ENCODE measurements at places on chromosomes 5 and 9. TPM values are rescaled to one million over a fixed set of nuclear protein-coding genes. Genes with fewer than 3 reads are reported as not detected.

Gene PCDHB7
- 0.37 TPM for total RNA-seq

GRCh38 chr9:16023446-16023845 is 470.6 kb downstream of the CCDC171 start:
- no peak for DNase-seq

DNA sequence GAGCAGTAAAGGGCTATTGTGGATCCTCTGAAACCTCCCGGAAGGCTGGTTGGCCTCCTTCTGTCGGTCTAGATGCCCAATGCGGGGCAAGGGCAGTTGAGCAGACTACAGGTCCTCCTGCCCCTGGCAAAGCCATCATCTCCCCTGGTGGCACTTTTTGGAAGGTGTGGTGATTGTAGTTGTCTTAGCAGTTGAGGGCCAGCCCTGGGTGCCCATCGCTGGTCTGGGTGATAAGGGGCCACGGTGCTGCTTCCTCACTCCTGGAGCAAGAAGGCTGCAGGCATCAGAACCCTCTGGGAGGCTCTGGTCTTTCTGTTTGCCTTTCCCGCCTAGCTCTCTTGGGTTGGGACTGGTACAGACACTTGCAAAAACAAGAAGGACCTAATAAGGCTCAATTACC is 63.8 kb downstream of the CYSTM1 start:
- no peak for DNase-seq

DNA sequence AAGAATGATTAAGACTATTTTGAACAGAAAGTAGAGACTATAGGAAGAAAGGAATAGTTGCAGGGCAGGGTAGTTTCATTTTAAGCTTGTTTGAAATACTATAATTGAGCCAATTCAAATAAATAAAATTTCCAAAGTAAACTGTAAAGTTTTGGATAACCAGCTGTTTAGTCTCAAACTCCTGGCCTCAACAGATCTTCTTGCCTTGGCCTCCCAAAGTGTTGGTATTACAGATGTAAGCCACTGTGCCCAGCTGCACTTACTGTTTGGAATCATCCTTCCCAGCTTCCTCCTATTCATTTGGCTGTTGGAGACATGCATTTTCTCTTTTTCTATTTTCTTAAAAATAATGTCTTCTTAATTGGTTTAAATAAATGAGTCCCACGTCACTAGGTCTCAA is 231.0 kb downstream of the NNT start:
- no peak for DNase-seq

- no peak for DNase-seq
Measured at GRCh38 chr9:71479621-71480020, 288.7 kb downstream of the CEMIP2 start.

DNA sequence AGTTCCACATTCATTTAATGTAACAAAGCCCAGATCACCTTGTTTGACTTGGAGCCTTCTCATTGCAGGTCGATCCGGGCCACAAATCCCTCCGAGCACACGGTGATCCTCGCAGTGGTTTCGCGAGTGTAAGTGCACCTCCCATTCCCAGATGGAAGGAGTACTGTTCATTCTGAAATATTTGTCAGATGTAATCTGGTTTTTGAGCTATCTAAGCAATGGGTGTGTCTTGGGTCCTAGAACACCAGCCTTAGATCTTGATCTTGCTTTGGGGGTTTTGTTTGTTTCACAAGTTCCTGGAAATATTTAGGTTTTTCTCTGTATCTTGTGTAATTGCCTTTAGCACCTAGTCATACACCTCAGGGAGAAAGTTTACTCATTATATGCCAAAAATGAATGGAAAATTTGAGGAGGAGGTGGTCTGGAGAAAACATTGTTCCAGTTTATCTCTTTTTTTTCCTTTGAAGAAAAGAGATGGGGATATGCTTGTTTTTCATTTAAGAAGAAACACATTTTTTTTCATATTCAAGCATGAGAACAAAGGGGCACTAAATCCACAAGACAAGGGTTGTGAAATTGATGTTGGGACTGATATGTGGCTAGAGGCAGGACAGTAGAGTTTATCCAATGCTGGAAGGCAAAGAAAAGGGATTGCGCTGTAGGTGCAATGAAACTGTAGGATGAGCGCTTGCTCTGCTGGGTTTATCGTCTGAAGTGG is 118.6 kb downstream of the PDE8B start:
- no peak for DNase-seq

DNA sequence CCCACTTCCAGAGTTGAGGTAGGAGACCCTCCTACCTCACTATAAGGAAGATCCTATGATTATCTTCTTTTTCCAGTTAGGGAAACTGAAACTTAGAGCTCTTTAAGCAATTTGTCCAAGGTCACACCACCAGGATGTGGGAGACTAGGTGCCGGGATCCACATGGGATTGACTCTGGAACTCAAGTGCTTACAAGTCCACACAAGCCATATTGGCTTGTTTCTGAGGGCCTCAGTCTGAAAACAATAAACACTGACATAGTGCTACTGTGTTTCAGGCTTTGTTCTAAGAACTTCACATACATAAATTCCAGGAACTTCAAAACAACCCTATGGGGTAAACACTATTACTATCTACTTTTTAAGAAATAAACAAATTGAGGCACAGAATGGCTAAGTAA is 481.3 kb downstream of the ZSWIM6 start:
- DNase-seq: no peak

GRCh38 chr5:115600766-115601165 is 1.5 kb downstream of the TICAM2 start:
- no peak for DNase-seq
